ENCODE measurements at places on chromosomes 4 and X. TPM values are rescaled to one million over a fixed set of nuclear protein-coding genes. Genes with fewer than 3 reads are reported as not detected.

GRCh38 chrX:153900831-153901752 lies 3.4 kb upstream of the AVPR2 start:
- DNase-seq: no peak

GRCh38 chrX:140389331-140389730 lies 115.5 kb downstream of the SOX3 start:
- DNase-seq: no peak

GRCh38 chr4:77777135-77777807 lies 41.9 kb downstream of the CNOT6L start:
- no peak for DNase-seq

DNA sequence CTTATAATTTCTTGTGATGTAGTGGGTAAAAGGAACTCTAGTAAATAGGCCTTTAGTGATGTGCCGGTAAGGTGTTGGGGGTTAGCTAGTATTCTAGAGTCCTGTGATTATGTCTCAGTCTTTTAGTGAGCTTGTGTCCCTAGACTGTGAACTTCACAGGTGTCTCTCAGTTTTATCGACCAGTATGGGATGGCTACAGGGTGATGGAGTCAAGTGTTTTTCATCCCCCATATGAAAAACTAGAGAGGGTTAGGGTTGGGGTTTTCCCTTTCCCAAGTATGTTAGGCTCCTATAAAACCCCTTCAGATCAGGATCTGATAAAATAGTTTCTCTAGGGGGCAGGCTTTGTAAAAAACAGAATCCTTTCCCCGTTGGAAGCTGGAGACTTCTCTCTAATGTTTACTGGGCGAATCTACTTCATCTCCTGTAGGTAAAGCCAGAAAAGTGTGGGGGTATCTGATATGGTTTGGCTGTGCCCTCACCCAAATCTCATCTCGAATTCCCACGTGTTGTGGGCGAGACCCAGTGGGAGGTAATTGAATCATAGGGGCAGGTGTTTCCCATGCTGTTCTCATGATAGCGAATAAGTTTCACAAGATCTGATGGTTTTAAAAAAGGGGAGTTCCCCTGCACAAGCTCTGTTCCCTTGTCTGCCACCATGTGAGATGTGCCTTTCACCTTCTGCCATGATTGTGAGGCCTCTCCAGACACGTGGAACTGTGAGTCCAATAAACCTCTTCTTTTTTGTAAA lies 120.8 kb downstream of the DTHD1 start:
- no peak for DNase-seq

DNA sequence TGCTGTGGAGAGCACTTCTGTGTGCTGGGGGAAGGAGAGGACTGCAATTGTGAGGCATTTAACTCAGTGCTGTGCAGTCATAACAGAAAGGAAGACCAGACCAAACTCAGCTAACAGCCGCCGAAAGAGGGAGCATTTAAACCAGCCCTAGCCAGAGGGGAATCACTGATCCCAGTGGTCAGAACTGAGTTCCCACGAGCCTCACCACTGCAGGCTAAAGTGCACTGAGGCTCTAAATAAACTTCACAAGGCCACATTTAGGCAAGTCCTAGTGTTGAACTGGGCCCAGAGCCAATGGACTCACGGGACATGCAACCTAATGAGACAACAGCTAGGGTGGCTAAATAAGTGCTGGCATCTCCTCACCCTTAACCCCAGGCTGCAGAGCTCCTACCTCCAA lies 20.4 kb downstream of the IQCM start:
- DNase-seq: no peak

DNA sequence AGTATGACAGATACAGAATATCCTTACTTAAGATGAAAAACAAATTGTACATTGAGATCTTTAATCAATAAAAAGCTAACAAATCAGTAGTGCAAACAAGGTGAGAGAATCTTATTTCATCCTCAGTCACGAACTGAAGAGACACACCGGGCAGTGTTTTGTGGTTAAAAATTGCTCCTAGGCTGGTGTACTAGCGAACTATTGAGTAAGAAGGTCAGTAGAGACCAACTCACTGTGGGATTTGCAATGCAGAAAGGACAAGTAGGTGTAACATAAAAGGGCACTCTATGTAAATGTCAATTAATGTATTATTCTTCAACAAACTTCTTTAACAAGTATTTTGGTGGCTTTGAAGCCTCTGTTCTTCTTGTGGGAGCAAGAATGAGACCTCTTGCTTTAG lies 260.2 kb upstream of the PPARGC1A start:
- DNase-seq: no peak

DNA sequence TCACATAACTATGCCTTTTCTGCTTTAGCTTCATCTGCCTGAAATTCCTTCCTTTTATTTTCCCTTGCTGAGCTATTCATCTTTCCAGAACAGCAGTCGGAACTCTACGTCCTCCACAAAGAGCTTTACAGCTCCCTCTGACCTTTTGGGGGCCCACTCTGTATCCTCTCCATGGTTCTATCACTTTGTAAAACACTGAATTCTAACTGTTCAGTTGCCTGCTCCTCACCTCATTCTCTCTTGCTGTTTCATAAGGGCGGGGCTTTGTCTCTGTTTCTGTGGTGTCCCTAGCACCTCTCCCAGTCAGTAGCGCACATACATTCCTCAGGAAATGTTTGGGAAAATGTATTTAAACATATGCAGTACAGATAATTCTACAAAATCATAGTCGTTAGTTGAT lies 737.0 kb downstream of the RAB28 start:
- no peak for DNase-seq

GRCh38 chr4:78592088-78592783 lies 40.7 kb downstream of the ANXA3 start:
- no peak for DNase-seq

- DNase-seq: no peak
Measured at GRCh38 chr4:139686130-139686529, 20.5 kb downstream of the MGST2 start.

DNA sequence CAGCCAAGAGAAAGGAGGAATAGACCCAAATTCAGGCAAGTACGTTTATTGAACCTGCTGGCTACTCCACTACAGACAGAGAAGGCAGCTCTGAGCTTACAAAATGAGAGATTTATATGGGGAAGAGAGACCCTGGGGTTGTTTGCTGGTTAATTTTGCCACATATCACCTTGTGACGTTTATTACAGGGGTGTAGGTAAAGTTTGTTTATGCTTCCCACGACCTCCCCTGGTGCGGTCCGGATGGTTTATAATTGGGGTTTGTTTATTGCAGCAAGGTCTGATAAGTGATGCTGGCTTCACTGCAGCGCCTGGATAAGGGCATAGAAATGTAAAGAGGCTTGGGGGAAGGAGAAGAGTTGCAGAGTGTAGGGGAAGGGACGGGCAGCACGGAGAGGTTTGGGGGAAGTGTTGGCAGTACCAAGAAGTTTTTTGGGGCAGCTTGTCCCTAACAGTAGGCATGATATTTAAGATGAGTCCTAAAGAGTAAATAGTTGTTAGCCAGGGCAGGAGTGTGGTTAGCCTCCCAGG lies 12.6 kb downstream of the BEX1 start:
- DNase-seq: no peak

GRCh38 chr4:101501421-101501820 lies 154.1 kb upstream of the PPP3CA start:
- no peak for DNase-seq

GRCh38 chrX:134023851-134024281 lies 38.5 kb upstream of the GPC3 start:
- no peak for DNase-seq

DNA sequence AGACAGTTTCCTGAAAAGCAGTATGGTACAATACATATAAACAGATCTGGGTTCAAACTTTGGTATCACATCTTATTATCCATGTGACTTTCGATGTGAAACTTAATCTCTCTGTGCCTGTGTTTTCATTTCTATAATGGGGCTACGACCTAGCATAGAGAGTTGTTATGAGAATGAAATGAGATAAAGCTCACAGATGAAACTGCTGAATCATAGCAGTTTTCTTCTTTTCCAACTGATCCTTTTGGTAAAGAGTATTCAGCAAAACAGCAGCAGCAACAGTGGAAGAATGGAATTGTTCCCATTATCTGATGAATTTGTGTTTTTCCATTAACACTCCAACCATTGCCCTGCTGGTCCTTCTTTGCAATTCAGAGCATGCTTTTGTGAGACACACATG lies 16.3 kb downstream of the AMBN start:
- no peak for DNase-seq

DNA sequence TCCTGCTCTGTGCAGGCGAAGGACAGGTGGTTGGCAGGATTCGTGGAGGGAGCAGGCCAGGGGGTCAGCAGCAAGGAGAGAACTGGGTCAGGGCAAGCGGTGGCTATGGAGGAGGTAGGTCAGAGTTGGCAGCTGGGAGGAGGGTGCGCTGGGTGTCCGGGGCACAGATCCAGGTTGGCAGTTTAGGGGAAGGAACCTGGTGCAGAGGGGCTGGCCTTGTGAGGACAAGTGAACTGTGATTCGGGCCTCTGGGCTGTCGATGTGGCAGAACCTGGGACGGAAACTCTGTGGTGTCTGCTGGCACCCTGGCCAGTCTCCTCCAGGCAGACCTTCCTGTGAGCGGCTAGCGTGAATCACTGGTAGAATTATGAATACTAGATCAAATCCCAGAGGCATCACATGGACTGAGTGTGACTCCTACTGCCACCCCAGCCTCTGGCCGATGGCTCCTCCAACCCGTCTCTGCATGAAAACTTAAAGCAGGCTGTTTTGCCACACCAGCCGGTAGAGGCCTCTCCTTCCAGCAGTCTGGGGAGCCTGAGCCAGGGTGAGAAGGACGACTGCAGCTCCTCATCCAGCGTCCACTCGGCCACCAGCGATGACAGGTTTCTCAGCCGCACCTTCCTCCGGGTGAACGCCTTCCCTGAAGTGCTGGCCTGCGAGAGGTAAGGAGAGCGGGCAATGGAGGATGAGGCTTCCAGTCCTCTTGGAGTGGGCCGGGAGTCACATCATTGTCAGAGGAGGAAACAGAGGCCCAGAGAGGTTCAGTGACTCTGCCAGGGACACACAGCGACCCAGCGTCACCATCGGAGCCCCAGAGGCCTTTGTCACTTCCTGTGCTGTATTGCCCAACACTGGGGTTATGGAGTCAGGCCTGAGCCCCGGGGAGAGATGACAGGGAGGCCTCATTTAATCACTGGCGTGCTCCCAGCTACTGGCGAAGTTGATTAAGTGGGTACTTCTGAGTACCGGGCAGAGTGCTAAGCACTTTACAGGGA lies 20.3 kb downstream of the EVC start:
- no peak for DNase-seq

GRCh38 chr4:109576462-109576861 lies 16.4 kb downstream of the MCUB start:
- no peak for DNase-seq

DNA sequence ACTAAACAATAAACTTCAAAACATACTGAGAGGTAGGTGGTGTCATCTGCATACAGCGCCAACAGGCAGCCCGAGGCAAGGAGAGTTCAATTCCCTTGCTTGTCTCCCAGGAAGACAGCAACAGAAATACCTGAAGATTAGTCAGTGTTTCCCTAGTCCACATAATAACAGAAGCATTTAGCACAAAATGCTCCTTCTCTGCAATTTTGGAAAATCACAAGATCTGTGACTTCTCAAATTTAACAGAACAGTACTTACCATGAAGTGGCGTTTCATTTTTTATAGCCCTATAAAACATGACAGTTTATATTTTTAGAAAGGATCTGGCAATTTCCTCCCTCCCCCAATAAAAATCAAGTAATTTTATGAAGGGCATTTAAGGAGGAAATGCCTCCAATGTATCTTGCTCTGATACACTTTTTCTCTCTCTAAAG lies 67.1 kb upstream of the MYOZ2 start:
- DNase-seq: no peak

DNA sequence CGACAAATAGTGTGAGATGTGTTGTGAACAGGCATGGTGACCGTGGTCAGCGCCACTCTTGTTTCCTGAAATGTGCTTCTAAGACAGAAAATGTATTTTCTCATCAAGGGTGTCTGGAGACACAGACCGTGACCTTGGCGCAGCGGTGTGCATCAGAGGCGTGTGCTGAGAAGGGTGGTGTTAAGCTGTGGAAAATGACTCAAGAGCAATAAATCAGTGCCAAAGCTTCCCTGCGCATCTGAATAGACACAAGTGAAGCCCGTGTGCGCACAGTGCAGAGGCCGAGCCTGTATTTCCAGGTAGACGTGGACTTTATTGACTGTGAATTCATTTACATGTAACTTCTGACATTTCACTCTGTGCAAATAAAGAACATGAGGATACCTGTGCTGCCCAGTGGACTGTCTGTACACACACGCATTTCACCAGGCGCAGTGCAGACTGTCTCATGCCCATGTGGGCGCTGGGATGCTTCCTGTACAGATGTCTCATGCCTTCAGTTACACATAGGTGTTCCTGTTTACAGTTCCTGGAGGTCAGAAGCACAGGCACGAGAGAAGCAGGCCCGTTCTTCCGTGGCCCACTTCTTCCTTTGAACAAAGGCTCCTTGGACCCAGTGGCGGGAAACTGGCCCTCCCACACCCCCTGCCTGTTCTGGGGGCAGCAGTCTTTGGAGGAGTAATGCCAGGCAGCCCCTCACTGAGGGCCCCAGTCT lies 31.9 kb downstream of the NSG1 start:
- DNase-seq: no peak

GRCh38 chr4:73432169-73433000 lies 3.6 kb upstream of the AFP start:
- no peak for DNase-seq

DNA sequence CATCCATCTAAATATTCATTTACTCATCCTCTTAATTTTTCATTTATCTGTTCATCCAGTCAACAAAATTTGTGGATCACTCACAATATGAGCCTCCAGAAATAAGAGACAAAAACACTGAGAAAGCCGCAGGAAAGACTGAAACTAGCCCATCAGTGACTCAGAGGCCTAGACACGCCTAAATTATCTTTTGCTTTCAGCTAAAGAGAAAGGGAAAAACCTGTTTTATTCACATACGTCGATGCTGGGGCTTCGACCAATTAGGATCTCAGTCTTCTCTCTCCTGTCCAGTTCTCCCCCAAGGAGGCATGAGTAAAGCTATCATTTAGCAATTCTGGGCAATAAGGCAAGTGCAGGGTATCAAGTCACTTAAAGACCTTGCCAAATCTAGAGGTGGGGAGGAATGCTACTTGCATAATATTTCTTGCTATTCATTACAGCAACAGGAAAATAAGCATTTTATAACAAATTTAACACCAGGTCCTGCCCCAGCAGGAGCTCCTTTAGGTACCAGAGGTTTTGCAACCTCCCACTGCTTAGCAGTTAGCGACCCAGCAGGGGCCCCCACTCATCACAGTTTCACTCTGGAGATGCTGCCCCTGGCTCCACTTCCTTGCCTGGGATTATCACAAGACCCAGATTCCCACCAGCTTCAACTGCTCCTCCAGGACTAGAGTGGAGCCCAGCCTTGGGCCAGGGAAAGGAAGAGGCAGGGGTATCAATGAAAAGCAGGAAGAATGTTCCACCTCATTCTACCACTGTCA lies 30.1 kb upstream of the TMEM154 start:
- no peak for DNase-seq

DNA sequence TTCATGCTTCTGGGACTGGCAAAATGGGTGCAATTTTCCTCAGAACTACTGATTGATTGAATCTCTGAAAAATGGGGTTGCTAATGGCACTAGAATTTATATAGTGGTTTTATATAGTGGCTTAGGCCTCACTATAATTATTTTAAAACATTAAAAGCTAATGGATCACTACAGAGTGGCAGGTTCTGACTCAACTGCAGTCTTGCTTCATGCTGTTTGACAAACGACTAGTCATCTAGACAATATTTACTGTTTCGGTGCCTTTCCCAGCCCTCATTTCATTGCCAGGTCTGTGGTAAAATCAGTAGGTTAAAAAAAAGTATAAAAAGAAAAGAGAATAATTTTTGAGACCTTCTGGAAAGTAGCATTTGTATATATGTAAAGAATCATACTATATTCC lies 352.8 kb upstream of the ATOH1 start:
- no peak for DNase-seq

Gene INTS6L
- 21.2 TPM for polyA plus RNA-seq

Gene SAGE1
- polyA plus RNA-seq: not detected

Gene EVC2
- polyA plus RNA-seq: 9.9 TPM

Gene MAPK10
- polyA plus RNA-seq: 61.3 TPM

Gene MAGEB10
- polyA plus RNA-seq: not detected

Measured in left renal pelvis (tissue), 4 donors.